ENCODE measurements at places on chromosomes 4 and X.

- no peak for DNase-seq
Measured at GRCh38 chr4:3520796-3521600, 11.2 kb downstream of the LRPAP1 start.

GRCh38 chr4:153341575-153342090 lies 2.9 kb upstream of the MND1 start:
- no peak for DNase-seq

GRCh38 chrX:9851890-9852289 lies 65.7 kb downstream of the SHROOM2 start:
- no peak for DNase-seq

- DNase-seq: no peak
Measured at GRCh38 chrX:41014776-41015360, 70.4 kb upstream of the USP9X start.

DNA sequence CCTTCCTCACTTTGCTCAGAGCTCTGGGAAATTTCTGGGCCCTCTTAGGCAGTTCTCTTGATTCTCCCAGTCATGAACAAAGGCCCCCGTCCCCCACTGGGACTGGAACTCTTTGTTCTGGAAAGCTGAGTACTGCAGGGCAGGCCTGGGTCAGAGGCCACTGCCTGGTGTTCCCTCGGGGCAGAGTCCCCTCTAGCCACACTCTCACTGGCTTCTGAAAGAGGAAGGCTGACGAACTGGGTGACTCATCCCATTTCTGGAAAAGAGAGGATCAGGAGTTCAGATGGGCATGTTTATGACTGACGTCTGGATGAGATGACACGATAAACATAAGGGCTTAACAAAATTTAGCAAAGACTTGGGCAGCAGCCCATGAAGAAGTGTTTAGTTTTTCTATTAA lies 47.7 kb downstream of the DDX3X start:
- DNase-seq: peak; percentile 42

DNA sequence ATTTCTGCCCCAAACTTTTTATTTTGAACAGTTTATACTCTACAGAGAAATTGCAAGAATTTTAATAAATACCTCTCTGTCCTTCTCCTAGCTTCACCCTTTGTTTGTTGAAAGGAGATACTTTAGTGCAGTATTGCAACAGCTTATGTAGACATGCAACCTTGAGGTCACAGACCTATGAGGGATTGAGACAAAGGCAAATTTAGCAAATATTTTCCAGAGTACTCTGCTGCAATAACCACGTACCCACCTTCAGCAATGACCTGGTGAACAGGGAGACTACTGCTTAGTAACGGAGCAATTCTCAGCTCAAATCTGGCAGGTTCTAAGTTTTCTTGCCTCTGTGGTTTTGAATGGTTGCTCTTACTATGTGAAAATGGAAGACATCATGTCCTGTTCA lies 13.2 kb downstream of the FGA start:
- no peak for DNase-seq

DNA sequence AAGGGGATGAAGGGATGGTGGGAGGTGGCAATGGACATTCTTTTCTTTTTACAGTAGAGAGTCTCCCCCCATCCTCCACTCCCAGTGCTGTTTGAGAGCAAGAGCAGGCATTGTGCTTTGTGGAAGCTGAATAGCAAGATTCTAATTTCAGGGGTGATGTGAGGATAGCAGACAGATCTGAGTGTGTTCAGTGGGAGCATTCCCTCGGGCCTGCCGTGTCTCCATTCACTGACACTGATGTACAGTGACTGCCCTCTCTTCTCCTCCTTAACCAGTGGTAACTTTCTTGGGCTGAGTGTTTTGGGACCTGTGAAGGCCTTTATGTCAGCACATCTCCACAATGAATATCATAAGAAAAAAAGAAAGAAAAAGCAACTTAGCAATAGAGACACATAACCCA lies 396.6 kb upstream of the RPS6KA3 start:
- no peak for DNase-seq

- DNase-seq: no peak
Measured at GRCh38 chr4:48071191-48071590, 54.6 kb downstream of the NIPAL1 start.

DNA sequence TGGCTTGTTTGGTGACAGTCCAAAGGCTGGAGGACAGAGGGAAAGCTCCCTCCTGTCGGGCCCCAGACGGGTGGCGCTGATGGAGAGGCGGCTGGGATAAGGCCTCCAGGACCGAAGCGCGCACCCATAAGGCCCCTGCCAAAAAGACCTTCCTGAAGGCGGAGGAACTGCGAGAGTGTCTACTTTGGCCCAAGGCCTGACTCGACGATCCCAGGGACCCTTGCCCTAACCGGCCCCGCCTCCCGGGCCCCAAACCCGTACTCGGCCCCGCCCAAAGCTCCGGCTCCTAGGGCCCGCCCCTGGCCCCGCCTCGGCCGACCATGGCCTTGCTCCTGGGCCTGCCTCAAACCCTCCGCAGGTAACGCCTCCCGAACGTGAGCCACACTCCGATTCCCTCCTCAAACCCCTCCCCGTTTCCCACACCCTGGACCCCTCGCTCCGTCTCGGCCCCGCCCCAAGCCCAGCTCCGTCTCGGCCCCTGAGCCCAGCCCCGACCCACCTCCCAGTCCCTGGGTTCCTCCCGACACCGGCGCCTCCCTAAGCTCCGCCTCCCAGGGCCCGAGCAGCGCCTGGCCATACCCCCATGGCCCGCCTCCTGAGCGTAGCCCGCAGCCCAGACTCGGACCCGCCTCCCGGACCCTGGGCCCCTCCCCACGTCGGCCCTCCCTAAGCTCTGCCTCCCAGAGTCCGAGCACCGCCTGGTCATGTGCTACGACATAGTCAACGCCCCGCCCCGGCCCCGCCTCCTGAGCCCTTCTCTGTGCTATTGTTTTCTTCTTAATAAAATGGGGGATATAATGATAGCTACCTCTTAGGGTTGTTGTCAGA lies 90.0 kb upstream of the DRD5 start:
- peak; percentile 26 for DNase-seq

- no peak for DNase-seq
Measured at GRCh38 chrX:17550011-17550410, 175.0 kb downstream of the NHS start.

DNA sequence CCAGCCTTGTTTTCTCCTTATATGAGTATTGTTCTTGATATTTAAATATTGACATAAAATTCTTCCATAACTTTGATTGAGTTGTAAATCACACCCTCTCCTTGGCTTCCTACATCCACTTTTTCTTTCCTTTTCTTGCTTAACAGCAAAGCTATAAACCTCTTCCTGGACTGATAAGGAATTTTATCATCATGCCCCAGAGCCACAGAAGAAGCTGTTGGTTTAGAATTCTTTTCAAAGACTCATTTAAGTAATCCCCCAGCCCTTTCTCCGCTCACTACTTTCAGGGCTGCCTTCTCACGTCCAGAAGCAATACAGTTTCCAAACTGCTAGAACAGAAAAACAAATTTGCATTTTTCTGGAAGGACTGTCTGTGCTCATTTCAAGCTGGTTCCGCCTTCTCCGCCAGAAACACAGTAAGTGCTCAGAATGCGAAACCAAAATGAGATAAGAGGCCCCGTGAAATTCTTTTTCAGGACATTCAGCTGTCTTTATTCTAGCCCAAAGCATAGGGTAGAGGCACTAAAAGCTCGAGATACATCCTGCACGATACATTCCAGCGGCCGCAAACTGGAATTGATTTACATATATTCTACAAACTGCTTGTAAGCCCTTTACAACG lies 849 bp downstream of the MID1 start:
- no peak for DNase-seq

DNA sequence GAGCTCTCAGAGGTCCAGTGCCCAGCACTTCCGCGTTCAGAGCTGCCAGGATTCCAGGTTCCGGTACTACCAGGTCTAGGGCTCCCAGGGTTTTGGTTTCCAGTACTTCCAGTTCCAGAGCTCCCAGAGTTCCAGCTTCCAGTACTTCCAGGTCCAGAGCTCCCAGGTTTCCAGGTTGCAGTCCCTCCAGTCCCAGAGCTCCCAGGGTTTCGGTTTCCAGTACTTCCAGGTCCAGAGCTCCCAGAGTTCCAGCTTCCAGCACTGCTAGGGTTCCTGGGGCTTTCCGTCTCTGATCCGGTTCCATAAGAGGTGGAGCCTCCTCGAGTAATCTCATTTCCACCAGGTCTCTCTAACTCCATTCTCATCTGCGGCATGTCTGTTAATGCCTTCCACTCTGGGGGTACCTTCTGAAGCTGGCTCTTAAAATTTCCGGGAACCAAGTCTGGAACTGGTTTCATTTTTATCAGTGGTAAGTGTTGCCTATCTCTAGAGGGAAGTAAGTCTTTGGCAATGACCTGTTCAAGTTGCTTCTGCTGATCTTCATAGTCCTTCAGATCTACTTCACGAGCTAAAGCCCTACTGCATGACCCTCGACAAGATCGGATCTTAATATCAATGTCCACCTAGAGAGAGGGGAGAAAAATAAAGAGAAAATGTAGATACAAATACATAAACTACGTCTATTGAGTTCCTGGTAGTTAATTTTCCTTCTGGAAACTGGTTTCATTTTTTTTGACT lies 4.1 kb downstream of the FGA start:
- DNase-seq: no peak

DNA sequence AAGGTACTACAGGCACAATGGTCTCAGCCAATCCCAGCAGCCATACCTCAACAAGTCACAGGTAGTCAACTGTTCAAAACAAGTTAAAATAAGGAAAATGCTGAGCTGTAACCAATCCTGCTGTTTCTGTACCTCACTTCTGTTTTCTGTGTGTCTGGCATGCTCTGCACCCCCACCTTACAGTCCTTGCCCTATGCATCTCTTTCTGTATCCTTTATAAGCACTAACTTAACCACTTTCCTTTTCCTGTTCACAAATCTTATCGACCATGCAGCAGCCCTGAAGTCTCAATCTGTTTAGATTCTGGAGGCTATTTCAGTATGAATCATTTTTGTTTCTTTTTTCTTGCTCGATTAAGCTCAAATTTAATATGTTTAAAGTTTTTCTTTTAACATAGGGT lies 12.5 kb upstream of the FAM13A start:
- no peak for DNase-seq

DNA sequence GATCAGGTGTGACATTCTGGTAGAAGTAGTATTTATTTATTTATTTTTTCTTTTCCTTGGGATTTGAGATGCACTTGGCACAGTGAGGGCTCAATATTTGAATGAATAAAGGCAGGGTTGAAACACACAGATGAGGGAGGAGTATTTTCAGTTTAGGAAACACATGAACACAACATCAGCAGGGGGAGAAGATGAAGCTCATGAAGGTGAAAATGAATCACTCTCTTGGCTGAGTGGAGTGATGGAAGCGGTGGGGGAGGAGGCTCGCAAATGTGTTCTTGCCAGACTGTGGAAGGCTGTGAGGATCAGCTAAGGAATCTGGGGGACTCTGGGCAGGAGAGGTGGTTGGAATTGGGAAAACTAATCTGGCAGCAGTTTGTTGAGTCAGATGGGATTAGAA lies 55.3 kb downstream of the ARHGAP10 start:
- DNase-seq: no peak

GRCh38 chrX:7127056-7127455 lies 20.5 kb upstream of the STS start:
- no peak for DNase-seq

DNA sequence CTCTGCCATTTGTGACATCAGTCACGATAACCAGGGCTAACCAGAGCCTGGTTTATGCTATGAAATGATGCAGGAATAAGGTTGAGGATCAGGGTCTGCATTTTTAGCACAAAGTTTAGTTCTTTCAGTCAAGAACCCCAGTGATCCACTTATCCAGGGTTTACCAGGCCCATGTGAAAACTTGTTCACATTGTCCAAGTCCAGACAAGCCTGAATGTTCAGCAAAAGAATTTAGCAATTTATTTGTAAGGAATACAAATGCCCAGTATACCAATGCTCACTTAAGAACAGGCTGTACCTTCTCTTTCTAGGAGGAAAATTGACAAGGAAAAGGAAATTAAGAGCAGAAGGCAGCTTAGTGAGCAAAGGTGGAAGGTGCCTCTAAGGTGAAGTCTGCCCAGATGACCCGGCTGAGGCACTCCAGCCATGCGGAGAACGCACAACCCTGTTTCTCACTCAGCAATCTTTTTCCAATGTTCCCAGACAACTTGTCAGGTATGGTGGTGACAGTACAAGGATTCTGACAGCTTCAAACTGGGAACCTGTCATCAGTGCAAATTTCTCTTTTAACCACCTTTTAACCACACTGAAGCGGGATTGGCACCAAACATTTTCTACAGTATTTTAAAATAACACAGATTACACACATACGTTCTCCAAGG lies 54.0 kb downstream of the TBC1D9 start:
- DNase-seq: no peak

DNA sequence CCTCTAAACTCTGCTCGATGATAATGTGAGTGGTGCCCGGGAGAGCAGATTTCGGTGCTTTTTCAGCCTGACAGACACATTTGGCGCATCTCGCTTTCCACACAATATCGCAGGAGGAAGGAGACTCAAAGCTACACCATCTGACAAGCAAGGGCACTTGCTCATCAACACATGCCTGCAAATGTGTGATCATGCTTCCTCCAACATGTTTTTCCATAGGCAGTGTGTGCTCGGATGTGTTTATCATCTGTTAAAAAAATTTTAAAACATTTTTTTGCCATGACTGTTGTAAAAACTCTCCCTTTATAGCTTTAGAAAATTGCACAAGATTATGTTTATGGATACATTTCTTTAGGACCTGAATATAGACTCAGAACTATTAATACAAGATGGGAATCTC lies 170.3 kb upstream of the PUDP start:
- no peak for DNase-seq

DNA sequence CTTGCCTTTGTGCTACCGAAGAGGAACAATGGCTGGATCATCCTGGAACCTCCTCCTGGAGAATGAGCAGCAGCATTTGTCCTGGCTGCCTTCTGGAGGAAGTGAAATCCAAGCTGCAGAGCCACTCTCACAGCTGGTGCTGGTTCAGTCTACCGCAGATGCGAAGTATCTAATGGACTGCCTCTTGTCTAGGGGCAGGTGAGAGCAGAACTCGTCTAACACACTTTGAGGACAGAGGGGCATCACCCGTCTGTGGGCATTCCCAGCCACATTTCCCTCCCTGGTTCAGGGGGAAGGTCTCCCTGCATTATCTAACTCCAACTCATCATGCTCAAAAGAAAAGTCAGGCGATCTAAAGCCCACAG lies 338.2 kb upstream of the GATB start:
- no peak for DNase-seq

GRCh38 chrX:69290292-69290691 lies 125.0 kb upstream of the PJA1 start:
- no peak for DNase-seq

GRCh38 chr4:145679520-145679919 lies 426 bp upstream of the C4orf51 start:
- peak; percentile 57 for DNase-seq

DNA sequence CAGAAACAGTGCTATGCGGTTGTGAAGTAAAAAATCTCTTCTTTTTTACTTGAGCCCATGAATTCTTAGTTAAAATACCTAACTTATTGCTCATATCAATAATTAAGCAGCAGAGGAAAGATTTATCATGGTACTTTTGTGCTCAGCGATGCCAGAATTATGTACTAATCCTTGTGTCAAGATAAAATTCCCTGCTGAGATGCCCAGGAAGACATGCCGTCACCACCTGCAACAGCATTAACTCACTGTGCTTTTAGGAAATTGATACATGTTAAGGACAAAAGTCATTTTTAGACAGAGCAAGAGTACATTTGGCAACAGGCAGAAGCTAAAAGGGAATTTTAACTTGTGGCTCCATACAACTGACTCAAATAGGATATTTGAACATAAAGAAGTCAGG lies 138.9 kb downstream of the NPNT start:
- peak; percentile 58 for DNase-seq

GRCh38 chr4:147830987-147831386 lies 99.1 kb downstream of the ARHGAP10 start:
- DNase-seq: no peak

- no peak for DNase-seq
Measured at GRCh38 chr4:95093460-95093859, 335.7 kb downstream of the BMPR1B start.

Data from GM04504 (cell line).